ENCODE measurements at places on chromosomes 1 and 21.

DNA sequence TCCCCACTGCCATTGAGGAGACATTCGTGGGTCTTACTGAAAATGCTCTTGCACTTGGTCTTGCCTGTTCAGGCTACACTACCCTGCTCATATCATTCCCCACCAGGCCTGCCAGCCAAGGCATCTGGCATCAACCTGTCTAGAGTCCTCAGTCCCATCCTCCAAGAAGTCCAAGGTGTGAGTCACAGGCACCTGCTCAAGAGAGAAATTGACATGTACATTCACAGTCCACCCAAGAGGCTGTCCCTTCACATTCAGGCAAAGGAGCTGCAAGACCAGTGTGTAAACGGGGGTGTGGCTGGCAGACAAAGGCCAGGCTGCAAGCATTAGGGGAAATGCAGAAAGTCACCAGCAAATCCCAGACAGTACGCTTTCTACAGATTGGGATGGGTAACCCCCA, 13.1 kb upstream of the PLA2G2C start:
- DNase-seq, result peak; percentile 76

DNA sequence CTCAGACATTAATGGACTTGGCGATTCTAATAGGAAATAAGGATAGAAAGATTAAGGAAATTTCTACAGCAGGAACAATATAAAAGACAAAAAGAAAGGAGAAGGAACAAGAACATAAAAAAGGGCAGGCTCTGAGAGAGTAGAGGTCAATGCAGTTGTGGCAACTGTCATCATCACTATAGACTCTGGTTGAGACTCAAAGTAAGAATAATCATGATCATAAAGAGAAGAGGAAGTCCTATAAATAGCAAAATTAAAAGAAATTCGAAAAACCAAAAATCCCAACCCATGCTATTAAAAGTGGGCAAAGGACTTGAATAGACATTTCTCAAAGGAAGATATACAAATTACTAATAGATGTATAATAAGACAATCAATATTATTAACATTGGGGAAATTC, 14.4 kb upstream of the XCL1 start:
- DNase-seq, result no peak

GRCh38 chr1:229191066-229191674, 79.7 kb upstream of the RAB4A start:
- DNase-seq, result no peak

DNA sequence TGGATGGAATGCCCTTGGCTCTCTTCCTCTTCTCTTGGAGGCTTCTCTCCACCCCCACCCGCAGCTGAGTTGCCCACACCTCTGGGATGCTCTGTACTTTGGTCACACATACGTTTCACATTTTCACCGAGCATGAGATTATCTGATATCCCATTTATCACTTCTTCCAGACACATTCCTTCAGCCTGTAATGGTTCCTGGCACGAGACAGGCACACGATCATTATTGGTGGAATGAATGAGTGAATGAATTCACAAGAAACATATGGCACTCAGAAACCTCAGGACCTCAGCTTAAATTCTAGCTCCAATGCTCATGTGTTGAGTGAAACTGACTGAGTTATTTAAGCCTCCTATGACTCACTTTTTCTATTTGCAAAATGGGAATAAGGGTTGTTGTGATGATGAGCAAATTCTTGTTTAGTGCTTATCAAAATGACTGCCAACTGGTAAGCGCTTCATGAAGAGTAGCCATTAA, 242.7 kb upstream of the JUN start:
- DNase-seq, result peak; percentile 6

DNA sequence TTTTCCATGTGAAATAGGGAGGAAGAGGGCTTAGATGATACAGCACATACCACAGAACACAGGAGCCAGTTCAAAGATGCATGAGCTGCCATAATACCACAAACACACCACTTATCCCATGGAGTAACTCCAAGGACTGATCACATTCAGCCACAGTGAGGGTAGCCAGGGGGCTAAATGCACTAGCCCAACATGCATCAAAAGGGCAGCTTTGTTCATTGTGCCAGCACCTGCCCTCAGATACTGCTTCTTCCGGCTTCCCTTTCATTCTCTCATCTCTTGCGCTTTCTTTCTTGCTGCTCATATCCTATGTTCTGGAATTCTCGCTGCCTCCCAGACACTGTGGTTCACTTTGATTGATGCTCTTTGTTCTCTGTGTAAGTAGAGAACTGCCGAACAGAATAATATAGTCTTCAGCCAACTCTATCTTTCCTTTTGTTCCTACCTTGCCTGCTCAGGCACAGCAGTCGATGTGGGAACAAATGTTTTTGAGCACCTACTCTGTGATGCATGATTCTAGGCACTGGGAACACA, 50.0 kb upstream of the SYT6 start:
- DNase-seq, result no peak

GRCh38 chr1:202078241-202078640, 44.5 kb upstream of the GPR37L1 start:
- DNase-seq, result no peak

GRCh38 chr1:107262467-107263286, 121.8 kb downstream of the NTNG1 start:
- DNase-seq, result no peak

- DNase-seq, result no peak
Measured at GRCh38 chr21:32207406-32207716, 71.5 kb downstream of the MIS18A start.

- DNase-seq, result no peak
Measured at GRCh38 chr1:44389437-44389836, 15.6 kb upstream of the RNF220 start.

DNA sequence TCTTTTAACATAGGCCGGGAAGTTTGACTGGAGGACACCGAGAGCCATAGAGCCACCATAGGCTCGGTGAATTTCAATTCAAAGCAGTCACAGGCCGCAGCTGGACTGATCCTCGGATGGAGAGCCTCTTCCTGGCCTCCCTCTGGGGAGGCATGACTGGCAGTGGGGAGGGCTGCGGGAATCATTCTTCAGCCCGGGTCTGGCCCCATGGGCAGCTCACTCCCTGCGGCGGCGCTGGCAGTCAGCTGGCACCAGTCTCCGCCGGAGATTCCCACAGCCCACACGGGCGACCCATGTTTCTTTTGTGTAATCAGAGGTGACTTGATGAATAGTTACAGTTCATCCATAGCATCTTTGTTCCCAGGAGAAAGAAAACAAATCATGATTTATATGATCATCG, 10.6 kb downstream of the ESPN start:
- no peak for DNase-seq

- no peak for DNase-seq
Measured at GRCh38 chr1:102834688-102835320, 273.5 kb downstream of the COL11A1 start.

- DNase-seq, result no peak
Measured at GRCh38 chr1:116886291-116886878, 23.3 kb upstream of the PTGFRN start.

- no peak for DNase-seq
Measured at GRCh38 chr1:11280719-11281376, 7.8 kb downstream of the UBIAD1 start.

- no peak for DNase-seq
Measured at GRCh38 chr1:170732252-170732588, 68.3 kb downstream of the PRRX1 start.

DNA sequence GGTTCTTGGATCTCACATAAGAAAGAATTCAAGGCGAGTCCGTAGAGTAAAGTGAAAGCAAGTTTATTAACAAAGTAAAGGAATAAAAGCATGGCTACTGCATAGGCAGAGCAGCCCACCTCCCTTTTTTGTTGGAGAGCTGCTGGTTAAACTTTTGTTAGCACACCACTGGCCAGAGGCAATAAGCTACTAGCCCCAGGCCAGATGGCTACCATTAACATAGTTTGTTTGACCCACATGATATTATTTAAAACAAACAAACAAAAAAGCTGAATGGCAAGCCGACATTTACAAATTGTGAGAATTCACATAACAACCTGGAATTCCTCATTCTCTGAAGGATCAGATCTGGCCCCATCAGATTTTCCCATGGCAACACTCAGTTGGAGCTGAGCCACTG, 19.1 kb upstream of the PAXBP1 start:
- no peak for DNase-seq

- no peak for DNase-seq
Measured at GRCh38 chr1:211738096-211738690, 62.8 kb upstream of the NEK2 start.

DNA sequence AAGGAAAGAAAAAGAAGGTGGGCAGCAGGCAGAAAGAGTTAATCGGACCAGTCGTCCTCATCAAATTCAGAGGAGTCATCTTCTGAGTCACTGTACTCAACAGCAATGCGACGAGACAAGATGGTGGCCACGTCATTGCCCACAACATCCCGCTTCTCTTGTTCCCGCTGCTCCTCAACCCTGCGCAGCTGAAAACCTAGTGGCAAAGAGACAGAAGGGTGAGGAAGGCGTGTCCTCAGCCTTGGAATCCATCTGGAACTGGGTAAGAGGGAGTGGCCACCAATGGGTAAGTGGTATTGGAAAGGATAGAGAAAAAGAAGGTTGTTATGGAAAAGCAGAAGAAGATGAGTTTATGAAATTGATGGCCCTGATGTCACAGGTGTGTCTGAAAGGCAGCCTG, 15.7 kb downstream of the GPR3 start:
- no peak for DNase-seq

DNA sequence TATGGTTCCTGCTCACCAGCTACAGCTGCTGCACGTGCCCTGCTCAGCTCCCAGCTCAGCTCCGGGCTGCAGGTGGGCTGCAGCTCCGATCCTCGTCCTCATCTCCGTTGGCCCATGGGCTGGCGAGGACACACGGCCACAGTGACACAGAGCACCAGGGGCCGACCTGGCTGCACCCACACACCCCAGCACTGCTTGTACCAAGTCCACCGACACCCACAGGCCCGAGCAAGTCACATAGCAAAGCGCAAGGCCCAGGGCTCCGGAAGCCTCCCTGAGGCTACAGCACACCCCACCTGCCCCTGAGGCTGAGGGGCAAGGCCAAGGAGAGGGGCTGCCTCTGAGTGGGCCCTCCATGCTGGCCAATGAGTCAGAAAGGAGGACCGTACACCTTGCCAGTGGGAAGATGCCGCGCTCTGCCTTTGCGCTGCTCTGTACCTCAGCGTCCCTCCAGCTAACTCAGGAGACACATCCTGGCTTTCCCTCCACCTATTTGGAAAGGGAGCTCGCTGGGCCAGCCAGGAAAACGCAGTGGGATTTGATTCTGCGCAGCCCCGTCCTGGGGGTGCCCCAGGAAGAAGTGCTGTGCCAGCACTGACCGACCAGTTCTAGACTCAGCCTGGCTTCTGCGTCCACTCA, 124.8 kb downstream of the SIK1 start:
- DNase-seq, result no peak

DNA sequence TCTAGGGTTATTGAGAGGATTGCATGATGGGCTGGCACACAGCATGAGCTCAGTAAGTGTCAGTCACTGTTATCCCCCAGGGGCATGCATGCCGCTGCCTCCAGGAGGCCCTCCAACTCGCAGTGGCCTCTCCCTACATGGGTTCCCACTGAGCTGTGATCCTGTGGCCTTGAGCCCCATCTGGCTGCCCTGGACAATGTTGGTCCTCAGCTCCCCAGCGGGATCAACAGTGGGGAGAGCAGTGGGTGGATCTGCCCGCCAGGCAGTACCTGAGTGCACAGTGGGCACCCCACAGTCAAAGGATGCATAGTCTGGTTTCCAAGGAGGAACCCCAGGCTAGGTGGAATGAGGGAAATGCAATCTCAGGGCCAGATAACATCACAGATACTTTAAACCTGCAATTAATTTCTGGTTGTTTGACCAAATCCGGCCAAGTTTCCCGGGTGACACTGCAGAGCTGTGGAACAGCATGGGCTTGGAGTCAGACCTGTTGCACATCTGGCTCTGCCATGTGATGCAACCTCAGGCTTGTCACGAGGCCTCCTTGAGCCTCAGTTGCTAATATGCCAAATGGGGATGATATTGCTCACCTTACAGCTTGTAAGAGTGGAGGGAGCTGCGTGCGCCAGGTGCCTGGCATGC, 9.3 kb downstream of the PADI3 start:
- no peak for DNase-seq

GRCh38 chr1:190320952-190321351, 156.7 kb downstream of the BRINP3 start:
- DNase-seq, result peak; percentile 74

DNA sequence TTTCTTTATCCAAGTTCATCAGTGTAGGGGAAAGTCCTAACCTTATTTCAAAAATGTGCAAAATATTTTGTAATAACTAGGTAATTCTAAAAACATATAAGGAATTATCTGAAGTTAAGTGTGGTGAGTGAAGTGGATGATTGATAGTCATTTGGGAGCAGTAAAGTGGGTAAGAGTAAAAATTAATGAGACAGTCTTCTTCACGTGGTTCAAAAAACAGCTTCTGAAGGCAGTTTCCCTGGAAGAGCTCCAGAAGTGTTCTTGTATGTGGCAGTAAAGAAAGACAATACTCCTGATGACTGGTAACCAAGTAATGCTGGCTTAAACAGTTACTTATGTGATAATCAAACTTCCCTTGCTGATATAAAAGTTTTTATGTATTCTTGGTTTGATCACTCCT, 50.3 kb downstream of the LEPR start:
- no peak for DNase-seq

DNA sequence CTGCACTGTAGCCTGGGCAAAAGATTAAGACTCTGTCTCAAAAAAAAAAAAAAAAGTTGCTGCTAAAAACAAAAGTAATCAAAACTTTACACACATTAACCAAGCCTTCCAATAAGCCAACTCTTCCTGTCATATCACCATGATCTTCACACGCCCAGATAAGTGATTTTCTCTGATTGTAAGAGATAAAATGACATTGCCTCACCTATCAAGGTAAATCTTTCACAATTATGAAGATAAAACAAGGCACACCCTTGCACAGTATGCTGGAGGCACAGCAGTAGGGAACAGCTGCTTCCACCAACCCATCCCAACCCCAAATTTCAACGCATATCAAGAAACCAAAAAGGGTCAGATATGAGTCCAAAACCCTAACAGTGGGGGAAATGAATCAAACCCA, 8.8 kb upstream of the TIAM1 start:
- no peak for DNase-seq

Measured in OCI-M1 (cell line).